Large intestine (tissue), 12 donors: ENCODE measurements at places on chromosomes 4 and X.

GRCh38 chr4:74466242-74466641 lies 21.3 kb downstream of the AREG start:
- DNase-seq = no peak

DNA sequence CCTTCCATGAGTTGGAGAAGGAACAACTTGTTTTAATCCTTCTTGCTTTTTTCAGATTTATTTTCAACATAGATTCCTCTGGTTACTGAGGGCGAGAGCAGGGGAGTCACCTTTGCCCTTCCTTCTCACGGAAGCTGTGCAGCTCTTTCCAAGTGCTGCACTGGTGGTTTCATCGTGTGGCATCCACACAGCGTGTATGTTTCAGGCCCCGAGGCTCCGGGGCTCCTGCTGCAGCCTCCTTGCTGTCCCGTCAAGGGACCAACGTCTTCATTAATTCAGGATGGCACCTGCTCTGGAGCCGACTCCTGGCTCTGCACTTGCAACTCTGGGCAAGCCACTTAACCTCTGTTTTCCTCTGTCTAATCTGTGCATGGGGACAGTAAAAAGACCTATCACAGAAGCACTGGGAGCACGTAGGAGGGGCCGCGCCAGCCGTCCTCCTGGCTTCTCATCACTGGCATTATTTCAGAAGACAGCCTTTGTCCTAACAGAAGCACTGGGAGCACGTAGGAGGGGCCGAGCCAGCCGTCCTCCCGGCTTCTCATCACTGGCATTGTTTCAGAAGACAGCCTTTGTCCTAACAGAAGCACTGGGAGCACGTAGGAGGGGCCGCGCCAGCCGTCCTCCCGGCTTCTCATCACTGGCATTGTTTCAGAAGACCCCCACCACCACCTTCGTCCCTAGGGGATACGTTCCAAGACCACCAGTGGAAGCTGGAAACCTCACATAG lies 117.8 kb upstream of the NKX1-1 start:
- DNase-seq = no peak

DNA sequence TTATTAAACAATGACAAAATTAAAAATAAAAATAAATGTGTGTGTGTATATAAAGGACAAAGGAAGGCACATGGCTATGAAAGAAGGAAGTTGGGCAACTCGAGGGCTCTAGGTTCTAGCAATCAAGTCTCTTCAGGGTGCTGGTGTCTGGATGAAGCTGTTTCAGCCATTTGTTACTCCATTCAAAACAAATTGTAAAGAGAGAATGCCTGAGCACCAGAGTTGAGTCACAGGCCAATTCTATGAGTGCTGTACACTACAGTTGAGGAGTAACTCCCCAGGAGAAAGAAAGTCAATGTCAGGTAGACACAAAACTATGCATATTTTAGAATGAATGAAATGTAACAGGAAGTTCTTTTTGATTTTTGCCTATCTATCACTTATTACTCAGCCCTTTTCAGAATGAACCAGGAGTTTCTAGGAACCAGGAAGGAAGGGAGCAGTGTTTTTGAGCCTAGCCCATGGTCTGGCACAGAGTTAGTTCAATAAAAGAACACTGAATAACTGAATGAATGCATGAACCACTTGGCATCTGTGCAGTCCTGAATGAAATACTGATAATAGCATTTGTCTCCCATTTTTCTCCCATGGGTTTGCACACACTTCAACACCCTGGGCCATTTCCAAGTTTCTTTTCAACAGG lies 151.7 kb upstream of the CPEB2 start:
- DNase-seq = no peak

GRCh38 chr4:153755186-153755585 lies 4.6 kb downstream of the RNF175 start:
- no peak for DNase-seq

GRCh38 chrX:49039598-49040375 lies 3.4 kb downstream of the TFE3 start:
- DNase-seq = peak; percentile 85

GRCh38 chr4:7631288-7632014 lies 196.7 kb upstream of the PSAPL1 start:
- DNase-seq = no peak

- peak; percentile 47 for DNase-seq
Measured at GRCh38 chr4:107183155-107183774, 147.2 kb upstream of the DKK2 start.

DNA sequence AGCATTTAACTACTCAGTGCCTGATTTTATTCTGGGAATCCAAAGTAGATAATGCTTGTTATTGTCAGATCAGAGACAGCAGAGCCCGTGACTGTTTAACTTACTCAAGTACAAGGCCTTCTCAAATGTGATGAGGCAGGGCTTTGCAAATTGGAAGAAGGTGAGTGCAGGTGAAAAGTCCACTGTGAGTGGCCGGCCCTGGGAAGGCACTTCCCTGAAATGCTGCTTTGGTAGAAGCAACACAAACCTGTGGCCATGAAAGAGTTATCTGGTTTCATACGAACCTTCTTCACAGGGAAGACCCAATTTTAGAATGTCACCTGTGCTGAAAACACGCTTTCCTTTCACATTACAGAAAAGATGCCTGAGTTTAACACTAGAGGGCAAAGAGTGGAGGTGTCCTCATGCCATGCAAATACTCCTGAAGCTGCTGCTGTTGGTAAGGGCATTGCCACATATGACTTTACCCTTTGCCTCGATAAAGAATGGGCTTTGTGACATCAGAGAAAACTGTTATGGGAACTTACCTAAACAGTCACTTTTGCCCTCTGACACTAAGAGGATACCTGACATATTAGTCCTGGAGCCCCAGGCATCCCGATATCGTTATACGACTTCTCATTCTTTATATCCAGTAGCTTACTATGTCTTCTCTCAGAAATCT lies 8.0 kb downstream of the PPARGC1A start:
- no peak for DNase-seq

DNA sequence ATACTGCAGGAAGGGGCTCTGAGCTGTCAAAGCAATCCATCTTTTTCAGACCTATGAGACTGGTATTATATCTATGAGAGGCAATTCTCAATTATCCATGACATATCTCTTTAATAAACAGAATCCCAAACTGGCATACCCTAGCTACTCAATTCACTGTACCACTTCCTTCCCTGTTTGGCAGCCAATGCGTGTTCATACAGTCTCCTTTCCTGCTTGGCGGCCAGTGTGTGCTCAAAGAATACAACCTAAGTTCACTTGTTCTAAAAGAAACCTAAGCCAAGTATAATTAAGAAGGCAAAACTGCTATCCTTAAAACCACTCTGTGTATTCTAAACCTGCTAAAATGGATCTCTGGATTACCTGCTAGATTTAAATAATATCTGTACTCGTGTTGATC lies 38.3 kb downstream of the ARHGEF9 start:
- no peak for DNase-seq

DNA sequence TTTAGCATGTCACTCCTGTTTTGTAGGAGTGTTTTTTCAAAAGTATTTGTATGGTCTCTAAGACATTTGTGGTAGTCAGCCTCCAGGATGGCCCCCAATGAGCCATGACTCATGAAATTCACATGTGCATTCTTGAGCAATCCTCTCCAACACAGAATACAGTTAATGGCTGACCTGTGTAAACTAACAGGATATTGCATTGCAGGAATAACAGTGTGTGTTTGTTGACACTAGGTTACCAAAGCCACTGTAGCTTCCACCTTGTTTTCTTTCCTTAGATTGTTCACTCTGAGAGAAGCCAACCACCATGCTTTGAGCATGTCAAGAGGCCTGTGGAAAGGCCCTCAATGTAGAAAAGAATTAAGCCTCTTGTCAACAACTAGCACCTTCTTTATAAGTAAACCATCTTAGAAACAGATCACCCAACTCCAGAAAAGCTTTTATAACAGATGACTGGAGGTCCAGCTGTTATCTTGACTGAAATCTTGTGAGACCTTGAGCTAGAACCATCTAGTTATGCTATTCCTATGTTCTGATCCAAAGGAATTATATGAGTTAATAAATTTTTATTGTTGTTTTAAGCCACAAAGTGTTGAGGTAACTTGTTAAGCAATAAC lies 28.5 kb downstream of the TBCK start:
- peak; percentile 79 for DNase-seq

GRCh38 chr4:55214172-55214571 lies 88.8 kb upstream of the KDR start:
- DNase-seq = no peak

DNA sequence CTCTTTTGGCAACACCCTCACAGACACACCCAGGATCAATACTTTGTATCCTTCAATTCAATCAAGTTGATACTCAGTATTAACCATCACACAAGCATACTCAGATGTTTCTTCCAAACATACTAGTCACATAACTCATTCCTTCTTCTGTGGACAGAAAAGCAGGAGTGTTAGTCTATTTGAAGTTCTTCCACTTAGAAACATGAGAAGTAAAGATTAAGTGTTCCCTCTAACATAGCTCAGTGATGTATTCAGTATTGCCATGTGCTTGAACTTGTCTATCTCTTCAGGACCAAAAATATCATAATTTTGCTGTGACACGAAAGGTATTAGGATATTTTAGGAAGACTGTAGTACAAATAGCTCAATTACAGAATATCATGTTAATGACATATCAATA lies 25.8 kb upstream of the MAGED1 start:
- DNase-seq = no peak

- DNase-seq = no peak
Measured at GRCh38 chrX:135914404-135914803, 20.9 kb downstream of the SAGE1 start.

DNA sequence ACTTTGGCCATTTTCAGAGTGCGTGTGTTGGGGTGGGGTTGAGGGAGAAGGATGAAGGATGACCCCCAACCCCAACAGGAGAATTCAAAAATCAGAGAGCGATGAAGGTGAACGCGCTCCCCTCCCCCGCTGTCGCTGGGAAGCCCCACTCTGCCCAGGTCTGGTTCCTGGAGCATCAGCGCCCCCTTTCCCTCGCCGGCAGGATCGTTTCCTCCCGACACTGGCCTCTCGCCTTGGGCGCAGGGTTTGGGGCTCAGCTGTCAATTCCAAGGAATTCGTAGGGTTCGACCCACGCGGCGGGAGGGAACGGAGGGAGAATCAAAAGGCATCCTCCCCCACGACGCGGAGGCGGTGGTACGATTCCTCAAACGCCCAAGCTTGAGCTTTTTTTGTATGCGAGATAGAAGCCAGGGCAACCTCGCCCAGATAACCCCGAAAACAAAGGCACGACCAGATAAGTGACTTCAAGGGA lies 1.0 kb upstream of the PDGFRA start:
- no peak for DNase-seq

- no peak for DNase-seq
Measured at GRCh38 chr4:185217408-185217975, 8.1 kb downstream of the SNX25 start.

GRCh38 chr4:67549123-67549522 lies 3.8 kb upstream of the CENPC start:
- DNase-seq = peak; percentile 8

DNA sequence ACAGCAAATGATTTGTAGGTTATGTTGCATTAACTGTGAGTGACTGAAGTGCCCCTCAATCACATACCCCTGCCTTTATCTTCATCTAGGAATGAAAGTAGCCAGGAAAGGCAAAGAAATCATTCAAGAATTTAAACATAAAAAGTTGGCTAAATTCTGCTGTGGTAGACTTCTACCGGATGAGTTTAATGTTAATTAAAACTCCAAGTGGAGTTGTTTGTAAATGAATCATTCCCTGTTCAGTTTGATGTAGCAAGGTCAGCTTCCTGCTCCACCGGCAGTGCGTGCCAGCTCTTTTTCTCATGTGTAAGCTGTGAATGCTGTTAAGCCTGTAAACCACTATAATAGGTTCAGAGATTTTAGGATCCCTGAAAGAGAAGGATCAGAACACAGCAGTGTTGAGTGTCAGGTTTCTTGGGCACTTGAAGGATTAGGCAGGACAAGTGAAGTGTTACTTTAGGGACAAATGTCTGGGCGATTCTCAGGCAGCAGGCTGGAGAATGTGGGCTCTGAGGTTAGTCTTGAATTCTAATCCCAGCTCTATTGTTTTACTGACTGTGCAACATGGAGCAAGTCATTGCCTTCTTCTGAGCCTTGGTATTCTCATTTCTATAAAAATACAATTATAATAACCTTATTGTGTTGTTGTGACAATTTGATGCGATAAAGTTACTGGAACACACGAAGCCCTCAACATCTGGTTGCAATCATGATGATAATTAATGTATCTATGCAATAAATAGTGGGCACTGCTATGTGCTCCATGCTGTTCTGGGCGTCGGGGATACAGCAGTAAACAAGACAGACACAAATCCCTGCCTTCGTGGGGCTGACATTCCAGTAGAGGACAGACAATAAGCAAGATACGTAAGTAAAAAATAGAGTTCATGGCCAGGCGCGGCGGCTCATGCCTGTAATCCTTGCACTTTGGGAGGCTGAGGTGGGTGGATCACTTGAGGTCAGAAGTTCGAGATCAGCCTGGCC lies 112.0 kb downstream of the SHROOM3 start:
- DNase-seq = no peak

DNA sequence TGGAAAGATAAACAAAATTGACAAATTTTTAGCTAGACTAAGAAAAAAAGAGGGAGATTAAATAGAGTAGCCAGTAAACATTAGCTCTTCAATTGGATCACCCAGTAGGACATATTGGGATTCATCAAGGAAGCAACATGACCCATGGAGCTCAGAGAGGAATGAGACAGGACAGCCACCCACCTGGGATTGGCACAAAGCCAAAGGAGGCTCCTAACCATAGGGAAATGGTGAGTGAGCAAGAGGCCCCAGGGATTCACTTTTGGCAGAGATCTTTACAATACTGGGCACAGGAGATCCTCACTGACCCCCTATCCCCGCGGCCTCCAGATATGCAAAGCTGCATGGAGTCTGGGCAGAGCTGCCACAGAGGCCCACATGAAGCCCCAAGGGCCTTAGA lies 34.8 kb upstream of the CXCL6 start:
- no peak for DNase-seq

- DNase-seq = no peak
Measured at GRCh38 chr4:108345862-108346817, 177.4 kb upstream of the LEF1 start.

GRCh38 chr4:3168029-3168428 lies 80.9 kb upstream of the MSANTD1 start:
- DNase-seq = no peak

DNA sequence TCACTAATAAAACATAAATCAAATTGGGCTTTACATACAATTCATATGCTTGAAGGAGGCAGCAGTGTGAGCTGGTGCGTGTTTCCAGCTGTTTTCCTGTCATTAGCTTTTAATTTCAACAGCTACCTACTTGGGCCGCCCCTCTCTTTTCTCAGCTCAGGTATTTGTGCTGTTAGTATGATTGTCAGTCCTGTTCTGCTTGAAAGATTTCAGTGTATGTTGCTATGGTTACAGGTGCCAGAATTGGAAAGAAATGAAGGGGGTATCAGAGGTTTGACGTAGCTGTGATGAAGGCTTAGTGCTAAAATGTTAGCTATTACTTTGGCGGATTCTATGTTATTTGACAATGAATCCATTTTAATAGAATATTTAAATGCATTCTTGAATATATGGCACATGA lies 440.3 kb downstream of the ZIC3 start:
- DNase-seq = no peak

- no peak for DNase-seq
Measured at GRCh38 chr4:140557831-140558435, 10.8 kb downstream of the UCP1 start.

GRCh38 chrX:94454606-94455005 lies 780.6 kb downstream of the FAM133A start:
- no peak for DNase-seq
